CD4-positive, alpha-beta T cell treated with Interleukin-6 for 4 hours (primary cell): ENCODE measurements at places on chromosomes 4 and X.

DNA sequence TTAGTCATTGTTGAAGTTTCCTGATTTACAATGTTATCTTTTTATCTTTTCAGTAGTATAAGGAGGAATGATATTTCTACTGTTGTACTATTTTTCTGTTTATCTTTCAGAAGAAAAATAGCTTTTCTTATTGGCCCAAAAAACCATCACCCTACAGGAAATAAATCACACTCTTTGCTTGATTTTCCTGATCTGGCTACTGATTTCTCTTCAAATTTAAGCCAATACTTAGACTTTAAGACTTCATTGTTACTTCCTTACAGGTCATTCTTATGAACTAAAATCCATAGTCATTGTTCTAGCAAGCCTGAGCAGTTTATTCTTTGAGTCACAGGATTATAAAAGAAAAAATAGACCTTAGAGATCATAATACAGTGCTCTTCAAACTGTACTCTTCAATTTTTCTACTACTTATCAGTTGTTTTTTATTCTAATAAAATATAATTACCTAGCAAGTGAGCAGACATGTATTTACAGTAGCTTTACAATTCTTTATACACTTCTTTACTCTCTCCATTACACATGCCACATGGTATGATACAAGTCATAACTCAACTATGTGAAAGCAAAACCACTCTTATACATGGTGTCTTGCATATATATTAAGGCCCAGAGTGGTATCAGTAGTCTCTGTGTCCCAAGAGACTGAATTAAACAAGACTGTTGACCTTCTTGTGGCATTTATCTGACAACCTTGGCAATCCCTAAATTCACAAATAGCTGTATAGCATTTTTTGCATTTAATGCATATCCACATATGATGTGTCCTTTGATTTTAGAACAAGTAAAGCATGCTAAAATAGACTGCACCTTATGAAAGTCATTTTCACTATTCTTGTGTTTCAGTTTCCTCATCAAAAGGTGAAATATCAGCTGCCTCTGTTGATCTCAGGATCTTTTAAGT is 47.9 kb downstream of the TET2 start:
- DNase-seq, result no peak

GRCh38 chrX:69231903-69232302 is 66.7 kb upstream of the PJA1 start:
- no peak for DNase-seq

- DNase-seq, result no peak
Observed at GRCh38 chr4:34972189-34972588, 1272.1 kb downstream of the ARAP2 start.

DNA sequence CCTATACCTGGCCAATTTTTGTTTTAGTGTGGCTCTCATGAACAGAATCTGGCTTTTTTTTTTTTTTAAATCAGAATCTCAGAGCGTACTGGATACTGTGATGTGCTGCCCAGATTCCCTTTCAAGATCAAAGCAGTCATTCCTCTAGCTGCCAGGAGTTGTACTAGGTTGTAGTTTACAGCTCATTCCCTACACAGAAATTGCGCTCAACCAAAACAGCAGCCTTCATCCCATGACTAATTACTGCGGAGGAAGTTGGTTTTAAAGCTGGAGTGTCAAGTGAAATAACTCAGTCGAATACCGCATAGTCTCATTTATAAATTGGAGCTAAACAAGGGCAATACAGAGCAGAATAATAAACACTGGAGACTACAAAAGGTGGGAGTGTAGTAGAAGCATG is 12.2 kb upstream of the TMPRSS11B start:
- DNase-seq, result no peak

GRCh38 chr4:19999775-20000414 is 251.8 kb upstream of the SLIT2 start:
- DNase-seq, result no peak

DNA sequence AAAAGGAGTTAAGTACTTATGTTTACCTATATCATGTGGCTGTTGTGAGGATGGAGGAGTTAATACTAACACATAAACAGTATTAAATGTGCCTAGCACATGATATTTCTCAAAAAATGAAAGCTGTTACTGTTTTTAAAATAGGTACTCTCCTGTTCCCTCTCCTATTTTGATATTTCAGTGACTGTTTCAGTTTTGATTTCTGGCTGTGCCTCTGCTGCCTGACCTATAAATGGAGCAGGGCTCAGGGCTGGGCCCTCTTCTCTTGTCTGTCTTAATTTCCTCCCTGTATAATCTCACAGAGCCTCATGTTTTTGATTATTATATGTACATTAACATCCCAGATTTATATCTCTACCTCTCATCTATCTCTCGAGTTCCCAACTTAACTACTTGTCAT is 93.3 kb downstream of the UGT8 start:
- DNase-seq, result no peak

DNA sequence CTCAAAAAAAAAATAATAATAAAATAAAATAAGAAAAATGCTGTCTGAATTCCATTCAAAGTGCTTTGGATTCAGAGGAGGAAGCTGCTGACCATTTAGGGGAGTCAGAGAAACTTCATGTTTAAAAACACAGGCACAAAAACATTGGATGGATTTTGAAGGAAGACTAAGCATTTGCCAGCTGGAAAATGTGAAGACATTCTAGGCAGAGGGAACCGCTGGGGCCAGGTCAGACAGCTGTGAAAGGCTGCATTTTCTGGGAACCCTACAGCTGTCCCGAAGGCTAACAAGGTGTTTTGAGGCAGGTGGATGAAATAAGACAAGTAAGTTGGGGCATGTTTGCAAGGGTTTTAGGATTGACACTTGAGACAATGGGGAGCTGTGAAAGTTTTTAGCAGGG is 38.6 kb downstream of the ING2 start:
- DNase-seq, result no peak

DNA sequence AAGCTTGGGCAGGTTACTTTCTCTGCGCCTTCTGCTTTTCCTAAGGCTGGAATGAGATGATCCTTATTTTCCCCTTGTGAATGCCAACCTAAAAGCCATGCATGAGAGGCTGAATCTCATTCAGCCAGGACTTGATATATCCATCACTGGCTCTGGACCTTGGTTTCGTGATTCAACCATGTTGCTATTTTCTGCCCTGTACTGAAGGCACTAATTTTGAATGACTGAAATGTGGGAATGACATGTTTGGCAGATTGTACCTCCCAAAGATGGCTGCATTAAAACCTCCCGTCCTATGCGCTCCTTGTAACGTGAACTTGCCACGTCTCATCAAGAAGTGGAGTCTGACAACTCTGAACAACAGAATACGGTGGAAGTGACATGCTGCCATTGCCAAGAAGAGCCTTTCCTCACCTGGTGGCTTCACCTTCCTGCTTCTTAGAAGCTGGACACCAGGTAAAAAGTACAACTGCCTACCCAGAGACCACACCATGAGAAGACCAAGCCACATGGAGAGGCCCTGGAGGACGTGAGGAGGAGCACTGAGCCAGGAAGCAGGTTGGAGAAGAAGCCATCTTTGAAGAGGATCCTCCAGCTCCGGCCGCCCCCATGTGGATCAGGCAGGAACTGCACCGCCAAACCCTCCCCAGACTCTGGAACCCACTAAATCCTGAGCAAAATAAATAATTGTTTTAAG is 174.5 kb downstream of the NSUN7 start:
- peak; percentile 57 for DNase-seq

DNA sequence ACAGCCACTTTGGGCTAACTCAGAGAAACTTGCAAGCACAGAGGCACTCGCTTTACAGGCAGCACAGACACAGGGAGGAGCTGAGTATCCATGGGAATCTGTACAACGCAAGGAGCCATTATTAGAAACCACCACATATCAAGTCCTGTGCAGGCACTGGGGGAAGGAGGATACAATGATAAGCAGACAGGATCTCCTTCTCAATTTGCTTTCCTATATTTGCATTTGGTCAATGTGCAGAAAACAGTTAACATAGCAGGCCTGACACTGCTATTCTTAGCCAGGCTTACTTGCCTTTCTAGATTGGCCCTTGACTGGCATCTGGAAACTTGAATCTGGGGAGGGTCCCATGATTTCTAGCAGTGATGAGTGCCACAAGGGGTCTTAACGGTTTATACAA is 65.8 kb downstream of the TEC start:
- DNase-seq, result no peak

DNA sequence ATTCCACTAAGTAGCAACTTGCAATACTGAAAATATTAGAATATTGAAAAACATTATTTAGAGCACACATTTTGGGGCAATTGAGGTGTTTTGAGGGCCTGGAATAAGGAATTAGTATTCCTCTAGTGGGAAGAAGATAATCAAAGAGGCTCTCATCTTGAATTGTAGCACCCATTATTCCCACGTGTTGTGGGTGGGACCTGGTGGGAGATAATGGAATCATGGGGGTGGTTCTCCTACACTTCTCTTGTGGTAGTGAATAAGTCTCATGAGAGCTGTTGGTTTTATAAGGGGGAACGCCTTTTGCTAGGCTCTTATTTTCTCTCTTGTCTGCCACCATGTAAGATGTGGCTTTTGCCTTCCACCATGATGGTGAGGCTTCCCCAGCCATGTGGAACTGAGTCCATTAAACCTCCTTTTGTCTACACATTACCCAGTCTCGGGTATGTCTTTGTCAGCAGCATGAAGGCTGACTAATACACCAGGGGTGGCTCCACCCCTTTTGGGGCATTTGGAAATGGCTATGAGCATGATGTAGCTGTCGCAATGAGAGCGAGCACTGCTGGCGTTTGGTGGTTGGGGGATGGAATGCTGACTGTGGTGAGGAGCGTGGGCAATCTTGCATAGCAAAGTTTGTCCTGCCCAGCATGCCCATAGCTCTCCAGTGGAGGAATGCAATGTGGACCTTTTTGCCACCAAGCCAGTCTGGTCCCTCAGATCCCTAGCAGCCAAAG is 308.2 kb downstream of the FRMPD4 start:
- no peak for DNase-seq

GRCh38 chrX:123749643-123750042 is 16.8 kb upstream of the THOC2 start:
- no peak for DNase-seq

- DNase-seq, result no peak
Observed at GRCh38 chr4:115323106-115323707, 209.8 kb upstream of the NDST4 start.

GRCh38 chr4:70062000-70062399 is 11.8 kb downstream of the HTN1 start:
- DNase-seq, result no peak

DNA sequence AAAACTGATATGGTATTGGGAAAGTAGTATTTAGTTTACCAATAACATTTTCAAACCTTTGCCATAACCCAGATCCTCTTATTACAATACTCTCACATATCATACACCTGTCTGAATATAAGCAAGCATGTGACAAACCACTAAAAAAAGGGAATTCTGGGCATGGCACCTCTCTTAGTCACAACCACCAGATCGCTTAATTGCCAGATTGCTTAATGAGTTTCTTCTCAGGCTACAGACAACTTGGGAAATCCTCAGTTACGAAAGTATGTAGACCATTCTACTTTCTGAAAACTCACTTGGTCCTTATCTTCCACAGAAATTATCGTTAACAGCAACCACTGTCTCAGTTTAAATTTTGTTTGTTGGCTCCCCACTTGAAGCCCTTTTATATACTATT is 2.1 kb downstream of the NAF1 start:
- no peak for DNase-seq

DNA sequence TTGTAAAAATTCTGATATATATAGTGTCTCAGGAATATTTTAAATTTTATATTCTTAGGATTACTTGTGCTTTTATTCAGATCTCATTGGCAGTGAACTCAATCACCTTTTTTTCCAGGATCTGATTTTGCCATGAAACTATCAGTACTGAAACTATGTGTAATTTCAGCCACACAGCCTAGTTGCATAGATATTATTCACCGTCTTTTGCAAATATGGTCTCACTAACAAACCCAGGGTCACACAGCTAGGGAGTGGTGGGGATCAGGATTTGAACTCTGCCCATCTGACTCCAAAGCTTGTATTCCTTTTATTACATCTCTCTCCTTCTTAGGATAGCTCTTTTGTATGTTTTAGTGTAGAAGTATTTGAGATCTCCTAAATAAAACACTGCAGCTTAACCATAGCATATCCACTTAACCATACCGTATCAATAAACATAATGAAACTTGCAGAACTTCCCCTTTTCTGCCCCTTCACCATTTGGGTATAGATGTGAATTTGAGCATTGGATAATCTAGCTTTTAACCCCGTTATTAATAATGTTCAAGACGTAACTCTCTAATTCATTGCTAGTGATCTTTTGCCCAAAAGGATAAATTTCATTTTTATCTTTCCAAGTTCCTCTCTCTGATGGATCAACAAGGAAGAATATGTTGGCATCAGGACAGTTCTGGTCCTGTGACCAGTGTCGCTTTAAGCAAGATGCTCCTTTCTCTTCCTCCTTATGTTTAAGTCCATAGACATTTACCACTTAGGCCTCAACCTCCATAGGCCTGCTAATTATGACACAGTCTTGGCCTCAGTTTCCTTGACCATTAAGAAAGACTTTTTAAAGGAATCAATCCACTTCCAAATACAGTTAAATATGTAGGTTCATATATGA is 74.6 kb downstream of the RAPGEF2 start:
- DNase-seq, result no peak

DNA sequence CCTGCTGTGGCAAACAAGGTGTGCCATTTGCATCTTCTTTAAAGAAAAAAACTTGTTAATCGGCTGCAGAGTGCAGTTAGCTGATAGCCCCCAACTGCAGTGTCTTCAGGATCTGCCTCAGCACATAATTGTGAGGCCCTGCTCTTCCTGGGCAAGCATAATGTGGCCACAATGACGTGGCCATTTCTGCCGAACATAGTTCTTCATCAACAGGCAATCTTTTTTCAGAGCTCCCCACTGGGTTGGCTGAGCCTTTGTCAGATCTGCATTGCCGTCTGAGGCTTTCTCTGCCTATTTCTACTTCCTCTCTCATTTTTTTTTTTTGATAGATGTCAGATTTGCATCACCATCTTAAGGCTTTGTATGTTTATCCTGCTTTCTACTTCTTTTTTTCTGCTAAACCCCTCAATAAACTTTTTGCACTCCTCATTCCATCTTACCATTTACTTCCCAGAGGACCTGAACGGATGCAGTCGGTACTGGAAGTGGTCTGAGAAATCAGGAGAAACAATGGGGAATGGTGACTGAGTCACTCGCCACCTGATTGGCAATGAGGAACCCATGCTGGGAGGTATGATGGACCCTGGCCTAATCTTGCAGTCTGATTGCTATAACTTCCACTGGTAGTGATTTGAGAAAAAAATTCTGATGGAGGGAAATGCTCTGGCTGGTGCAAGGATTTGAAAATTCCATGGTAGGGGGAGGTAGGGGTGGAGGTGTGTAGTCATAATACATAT is 21.2 kb upstream of the TAB3 start:
- no peak for DNase-seq

DNA sequence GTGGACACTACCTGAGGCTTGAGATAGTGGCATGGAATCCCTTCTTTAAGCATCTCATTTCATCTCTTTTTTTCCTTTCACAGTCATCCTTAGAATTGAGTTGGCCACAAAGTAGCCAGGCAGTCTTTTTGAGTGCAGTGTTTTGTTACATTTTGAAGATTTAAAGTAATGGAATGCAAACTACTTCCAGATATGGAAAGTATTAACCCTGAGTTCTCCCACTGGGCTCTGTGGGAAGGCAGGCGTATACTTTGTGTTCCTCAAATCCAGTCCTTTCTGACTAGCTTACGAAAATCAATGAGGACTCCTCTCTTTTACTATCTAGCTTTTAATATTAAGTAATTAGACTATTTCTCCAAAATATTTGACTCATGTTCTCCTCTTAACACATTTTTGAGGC is 29.9 kb downstream of the PCDH10 start:
- no peak for DNase-seq
